Sciatic nerve (tissue), 2 donors: ENCODE measurements at places on chromosomes 12 and 14.

GRCh38 chr12:22318108-22318737, 16.3 kb downstream of the ST8SIA1 start:
- no peak for DNase-seq

GRCh38 chr12:30975581-30975980, 49.0 kb downstream of the TSPAN11 start:
- no peak for DNase-seq

DNA sequence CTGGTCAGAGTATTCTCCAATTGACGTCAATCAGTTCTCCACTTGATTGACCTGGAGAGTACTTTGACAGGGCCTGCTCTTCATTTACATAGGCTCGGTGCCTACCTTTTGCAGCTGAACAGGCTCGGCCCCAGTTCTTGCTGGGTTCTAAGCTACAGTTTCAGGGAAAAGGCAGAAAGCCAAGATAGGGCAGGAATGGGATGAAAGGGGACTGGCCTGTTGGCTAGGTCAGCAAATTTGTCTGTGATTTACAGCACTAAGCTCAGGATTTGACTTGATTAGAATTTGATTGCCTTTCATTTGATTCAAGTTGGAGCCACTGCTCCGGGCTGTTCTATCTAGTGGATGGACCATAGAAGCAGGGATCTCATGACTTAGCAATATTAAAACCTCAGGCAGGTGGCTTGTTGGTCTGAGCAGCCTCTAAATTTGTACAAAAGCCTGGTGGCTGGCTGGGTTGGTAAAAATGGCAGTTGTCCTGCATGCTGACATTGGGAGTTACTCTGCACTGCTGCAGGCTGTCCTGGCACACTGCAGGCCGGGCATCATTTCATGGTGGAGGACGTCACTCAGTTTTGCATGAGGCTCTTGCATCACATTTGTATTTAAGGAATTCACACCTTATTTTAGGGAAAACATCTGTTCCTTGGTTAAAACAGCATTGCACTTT, 71.8 kb downstream of the BICD1 start:
- DNase-seq, result no peak

- DNase-seq, result peak; percentile 17
Observed at GRCh38 chr14:104390221-104390931, 189.2 kb upstream of the C14orf180 start.

DNA sequence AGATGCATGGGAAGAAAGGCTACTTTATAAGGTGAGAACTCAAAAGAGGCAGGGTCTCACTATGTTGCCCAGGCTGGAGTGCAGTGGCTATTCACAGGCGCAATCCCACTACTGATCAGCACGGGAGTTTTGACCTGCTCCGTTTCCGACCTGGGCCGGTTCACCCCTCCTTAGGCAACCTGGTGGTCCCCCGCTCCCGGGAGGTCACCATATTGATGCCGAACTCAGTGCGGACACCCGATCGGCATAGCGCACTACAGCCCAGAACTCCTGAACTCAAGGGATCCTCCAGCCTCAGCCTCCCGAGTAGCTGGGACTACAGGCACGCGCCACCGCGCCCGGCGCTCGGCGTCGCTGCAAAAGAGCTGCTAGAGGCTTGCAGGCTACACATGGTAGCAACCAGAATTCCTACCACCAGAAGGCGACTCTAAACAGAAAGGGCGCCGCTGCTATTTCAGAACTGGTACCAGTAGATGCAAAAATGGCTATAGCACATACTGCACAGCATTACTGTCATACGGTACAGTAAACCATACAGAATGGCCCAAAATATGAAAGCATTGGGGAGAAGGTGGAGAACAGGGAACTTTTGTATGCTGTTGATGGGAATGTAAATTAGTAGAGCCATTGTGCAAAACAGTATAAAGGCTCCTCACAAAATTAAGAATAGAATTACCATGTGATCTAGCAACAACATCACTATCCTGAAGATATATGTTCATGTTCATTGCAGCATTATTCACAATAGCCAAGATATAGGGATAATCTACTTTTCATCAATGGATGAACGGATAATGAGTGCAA, 1.2 kb upstream of the NEMF start:
- peak; percentile 71 for DNase-seq

GRCh38 chr14:93028724-93029076, 87.0 kb downstream of the ITPK1 start:
- no peak for DNase-seq

DNA sequence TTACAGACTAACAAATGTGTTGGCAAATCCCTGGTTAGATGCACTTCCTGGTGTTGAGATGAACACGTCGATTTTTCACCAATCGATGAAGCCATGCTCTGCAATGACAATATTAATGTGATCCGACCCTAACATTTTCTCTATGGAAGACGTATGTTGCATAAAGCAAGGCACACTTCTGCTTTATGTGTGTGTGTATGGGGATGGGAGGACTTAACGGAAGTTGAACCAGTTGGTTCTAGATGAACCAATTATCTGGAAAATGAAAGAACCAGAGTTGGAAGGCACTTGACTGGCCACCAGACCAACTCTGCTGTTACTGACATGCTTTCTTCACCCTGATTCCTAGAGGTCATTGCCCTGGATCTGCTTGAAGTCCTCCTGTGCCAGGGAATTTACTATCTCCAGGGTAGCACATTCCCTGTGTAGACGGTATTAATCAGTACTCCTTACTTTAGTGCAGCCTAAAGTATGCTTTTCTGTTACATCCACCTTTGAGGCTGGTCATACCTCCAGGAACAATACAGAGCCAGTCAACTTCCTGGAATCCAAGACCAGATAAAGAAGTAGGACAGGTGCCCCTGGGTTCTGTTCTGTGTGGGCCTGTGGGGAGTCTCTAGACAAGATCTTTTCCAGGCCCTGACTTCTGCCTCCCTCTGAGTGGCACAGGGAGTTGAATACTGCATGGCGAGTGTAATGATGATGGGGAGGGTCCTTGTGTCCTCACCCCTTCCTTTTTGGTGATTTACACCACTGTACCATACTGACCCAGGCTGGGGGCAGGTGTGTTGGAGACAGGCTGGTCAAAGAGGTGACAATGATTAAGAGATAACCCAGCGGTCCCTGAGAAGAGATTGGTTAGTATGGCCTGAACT, 4.1 kb downstream of the SDR39U1 start:
- DNase-seq, result no peak

- DNase-seq, result no peak
Observed at GRCh38 chr14:76486251-76486743, 110.4 kb downstream of the ESRRB start.

- no peak for DNase-seq
Observed at GRCh38 chr12:102609996-102610395, 129.6 kb upstream of the IGF1 start.

DNA sequence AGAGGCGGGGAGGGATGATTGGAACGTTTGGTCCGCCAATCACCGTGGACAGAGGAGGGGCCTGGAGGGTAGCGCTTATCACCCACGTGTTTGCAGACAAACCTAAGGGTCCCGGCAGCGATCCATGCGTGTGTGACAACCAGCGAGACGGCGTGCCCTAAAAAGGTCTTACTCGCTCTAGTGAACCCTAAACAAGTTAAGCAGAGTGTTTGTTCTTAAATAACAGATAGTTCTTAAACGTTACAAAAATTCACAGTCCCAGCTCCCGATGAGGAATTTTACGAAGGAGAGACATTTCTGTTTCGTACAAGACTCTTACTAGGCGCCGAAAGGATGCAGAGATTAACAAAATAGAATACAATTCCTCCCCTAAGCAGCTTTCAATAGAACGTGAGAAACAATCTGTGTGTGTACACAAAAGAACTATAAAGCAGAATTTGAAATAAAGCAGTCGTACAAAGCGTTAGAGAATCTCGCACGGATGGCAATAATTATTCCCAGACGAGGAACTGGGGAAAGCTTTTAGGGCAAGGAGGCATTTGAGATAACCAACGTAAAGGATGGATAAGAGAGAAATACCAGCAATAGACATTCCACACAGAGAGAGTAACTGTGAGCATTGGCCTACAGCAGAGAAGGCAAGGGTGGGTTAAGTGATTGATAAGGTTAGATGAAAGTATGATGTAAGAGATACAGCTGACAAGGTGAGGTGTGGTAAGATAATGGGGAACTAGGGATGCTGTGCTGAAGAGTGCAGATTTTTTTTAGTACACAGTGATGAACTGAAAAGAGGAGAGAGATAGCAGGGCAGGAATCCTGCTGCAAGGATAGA, 831 bp upstream of the RPS6KA5 start:
- no peak for DNase-seq

- DNase-seq, result no peak
Observed at GRCh38 chr12:76084863-76085519, 506 bp upstream of the NAP1L1 start.

DNA sequence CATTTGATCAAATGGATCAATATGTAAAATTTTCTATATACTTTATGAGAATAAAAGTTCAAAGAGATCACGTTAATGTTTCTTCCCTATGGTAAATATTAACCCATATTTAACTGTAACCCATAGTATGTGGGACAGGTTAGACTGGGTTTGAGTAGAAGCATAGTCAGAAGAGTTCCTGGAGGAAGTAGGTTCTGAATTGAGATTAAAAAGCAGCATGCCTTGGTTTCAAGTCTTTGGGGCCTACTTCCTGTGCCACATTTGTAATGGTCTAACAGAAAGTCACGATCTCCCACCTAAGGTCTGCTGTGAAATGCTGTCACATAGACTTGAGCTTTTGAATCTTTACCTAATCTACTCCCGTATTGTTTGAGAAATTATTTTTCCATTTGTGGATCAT, 63.8 kb downstream of the FIGNL2 start:
- DNase-seq, result no peak

- no peak for DNase-seq
Observed at GRCh38 chr14:100283984-100284881, 22.0 kb downstream of the SLC25A29 start.

DNA sequence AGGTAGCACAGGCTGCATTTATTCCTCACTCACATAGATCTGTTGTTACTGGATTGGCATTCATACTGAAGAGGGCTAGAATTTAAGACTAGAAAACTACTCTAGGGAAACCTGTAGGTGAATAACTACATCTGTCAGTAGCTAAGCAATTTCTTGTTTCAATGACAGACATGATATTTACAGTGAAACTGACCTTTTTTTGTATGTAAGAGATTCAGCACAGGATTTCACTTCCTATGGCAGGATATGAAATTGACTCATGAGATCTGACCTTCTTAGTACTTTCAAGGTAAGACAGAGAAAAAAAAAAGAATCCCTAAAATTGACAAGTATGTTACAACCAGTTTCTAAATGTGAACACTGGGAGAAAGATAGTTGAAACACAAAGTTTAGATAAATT, 189.8 kb upstream of the SLC16A7 start:
- no peak for DNase-seq

GRCh38 chr12:51397670-51398069, 6.5 kb upstream of the GALNT6 start:
- no peak for DNase-seq

DNA sequence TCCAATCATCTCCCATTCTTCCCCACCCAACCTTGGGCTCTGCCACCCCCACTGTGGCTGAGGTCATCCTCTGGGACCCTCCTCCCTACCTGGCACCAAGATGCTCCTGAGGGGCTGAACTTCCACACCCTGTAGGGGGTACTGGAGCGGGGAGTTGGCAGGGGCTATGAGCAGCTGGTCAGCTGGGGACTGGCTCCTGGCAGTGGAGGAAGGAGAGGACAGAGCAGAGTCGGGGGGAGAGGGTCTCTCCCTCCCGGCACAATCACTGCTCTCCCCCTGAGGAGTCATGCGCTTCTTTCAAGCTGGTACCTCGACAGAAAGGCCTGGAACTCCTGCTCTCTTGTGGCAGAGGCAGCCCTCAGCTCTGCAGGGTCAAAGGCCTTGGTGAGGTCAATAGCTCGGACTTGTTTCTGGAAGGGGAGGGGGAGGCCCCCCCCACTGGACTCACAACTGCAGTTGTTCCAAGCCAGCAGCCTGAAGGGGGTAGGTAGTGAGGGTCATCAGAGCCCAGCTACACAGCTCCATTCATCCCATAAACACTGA, 2.0 kb downstream of the B4GALNT1 start:
- DNase-seq, result no peak

GRCh38 chr14:61696753-61697318, 1.5 kb downstream of the HIF1A start:
- no peak for DNase-seq

GRCh38 chr12:116697716-116698115, 40.2 kb downstream of the SPRING1 start:
- no peak for DNase-seq

- no peak for DNase-seq
Observed at GRCh38 chr14:95562892-95563685, 28.2 kb downstream of the GLRX5 start.

- no peak for DNase-seq
Observed at GRCh38 chr12:52200781-52201450, 9.1 kb upstream of the KRT80 start.

DNA sequence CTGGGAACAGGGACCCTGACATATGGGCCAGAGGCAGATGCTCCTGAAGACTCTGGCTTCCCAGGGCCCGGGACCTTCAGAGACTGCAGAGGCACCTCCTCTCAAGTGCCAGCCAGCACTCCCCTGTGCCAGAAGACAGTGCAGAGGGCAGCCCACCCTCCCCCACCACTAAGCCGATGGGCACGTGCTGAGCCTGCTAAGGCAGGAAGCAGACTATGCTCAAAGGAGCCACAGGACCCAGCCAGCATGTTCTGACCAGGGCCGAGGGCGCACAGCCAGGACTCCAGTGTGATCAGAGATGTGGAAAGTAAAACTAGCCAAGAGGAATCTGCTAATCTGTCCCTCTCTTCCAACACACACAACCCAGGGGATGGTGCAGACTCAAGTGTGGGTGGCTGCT, 29.8 kb downstream of the DIO3 start:
- no peak for DNase-seq

DNA sequence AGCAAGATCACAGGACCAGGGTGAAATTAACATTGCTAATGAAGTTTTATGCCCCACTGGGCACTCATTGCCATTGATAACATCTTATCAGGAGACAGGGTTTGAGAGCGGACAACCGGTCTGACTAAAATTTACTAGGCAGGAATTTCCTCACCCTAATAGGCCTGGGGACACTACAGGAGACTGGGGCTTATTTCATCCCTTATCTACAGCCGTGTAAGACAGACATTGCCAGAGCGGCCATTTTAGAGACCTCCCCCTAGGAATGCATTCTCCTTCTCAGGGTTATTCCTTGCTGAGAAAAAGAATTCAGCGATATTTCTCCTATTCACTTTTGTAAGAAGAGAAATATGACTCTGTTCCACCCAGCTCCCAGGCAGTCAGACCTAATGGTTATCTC, 8.3 kb downstream of the OR4K17 start:
- no peak for DNase-seq
